ENCODE measurements at places on chromosomes 16 and 17. TPM values are rescaled to one million over a fixed set of nuclear protein-coding genes. Genes with fewer than 3 reads are reported as not detected.

DNA sequence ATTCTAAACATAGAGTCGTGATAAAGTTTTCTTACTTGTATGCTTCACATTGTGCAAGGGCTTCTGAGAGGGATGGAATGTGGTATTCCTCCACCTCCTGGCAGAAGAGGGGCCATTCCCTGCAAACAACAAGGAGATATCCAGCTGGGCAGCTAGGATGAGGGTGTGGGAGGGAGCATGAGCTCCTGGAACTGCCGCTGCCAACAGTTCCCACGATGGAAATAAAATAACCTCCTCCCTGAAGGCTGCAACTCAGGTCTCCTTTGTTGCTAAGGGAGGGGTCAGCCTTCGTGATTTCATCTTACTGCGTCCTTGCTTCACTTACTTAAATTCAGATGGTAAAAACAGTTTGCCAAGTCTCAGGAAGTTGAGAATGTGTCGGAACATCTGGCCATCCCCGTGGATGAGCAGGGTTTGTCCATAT lies 15.6 kb downstream of the PLEKHG4 start:
- H3K36me3 ChIP-seq = no peaks in the 10 kb centered on the region
- H3K4me1 ChIP-seq = no peaks in the 10 kb centered on the region
- peaks cover 10% of the 10 kb centered on the region for H3K27me3 ChIP-seq
- no peak for DNase-seq
- no peak overlapping the region for H3K4me3 ChIP-seq
- H3K27ac ChIP-seq = no peak overlapping the region

DNA sequence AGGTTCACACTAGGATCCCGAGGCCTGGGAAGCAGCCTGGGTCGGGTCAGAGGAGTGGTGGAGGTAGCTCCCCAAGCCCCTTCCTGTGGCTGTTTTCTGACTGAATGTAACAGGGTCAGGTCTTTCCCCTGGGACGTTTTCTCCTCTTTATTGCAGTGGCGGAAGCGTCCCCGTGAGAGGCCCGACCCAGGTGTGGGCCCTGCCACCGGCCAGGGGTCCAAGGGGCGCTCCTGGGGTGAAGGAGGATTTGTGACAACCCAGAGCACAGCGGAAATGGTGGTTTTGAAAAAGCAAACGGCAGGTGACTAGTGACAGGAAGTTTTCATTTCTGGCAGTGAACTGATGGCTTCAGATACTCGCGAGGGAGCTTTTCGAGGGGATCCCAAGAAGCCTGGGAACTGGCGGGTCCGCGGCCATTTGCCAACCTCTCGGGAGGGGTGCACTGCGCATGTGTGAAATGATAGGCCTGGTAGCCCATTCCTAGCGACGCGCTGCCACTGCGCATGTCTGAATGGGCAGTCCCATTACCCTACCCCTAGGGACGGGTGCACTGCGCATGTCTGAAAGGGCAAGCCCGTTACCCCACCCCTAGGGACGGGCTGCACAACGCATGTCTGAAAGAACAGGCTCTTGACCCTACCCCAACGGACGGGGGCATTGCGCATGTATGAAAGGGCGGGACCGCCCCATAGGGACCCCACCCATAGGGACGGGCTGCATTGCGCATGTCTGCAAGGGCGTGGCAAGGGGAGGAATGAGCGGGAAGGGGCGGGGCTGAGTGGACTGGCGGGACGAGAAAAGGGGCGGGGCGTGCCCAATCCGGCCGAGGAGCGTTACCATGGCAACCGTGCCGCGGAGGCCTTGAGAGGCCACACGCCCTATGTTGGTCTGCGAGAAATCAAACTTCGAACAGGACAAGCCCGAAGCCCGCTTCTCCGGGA lies 1747.9 kb downstream of the TP53TG3F start:
- no peaks in the 10 kb centered on the region for H3K27me3 ChIP-seq
- H3K27ac ChIP-seq = no peak overlapping the region
- H3K4me3 ChIP-seq = no peak overlapping the region
- no peaks in the 10 kb centered on the region for H3K36me3 ChIP-seq

GRCh38 chr17:82948081-82948511 lies 108.3 kb upstream of the ZNF750 start:
- no peaks in the 10 kb centered on the region for H3K4me1 ChIP-seq
- peaks cover 2% of the 10 kb centered on the region for H3K36me3 ChIP-seq
- no peak for DNase-seq

The RNPS1 gene
- 220 TPM for total RNA-seq

The HLF gene
- total RNA-seq = 0.74 TPM

The CES5A gene
- total RNA-seq = not detected

The KRTAP1-1 gene
- total RNA-seq = not detected
